ENCODE measurements at places on chromosomes 16 and 17.
A peak's percentile ranks its signal among the peaks of the same experiment; 100 is the strongest.

DNA sequence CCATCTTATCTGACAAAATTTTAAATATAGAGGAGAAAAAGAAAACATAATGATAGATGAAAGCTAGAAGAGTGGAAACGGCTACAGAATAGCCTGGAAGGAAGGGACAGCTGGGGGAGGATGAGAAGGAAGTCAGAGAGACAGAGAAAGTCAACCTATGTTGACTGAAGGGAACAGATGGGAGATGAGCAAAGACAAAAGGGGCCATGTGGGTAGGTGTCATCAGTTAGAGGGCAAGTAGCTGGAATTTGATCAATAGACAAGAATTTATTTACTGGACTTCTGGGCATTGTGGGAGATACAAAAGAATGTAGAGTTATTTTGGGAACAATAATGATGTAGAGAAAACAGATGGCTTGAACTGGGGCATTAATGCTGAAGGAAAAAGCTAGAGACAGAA, 194.4 kb downstream of the ANKFN1 start:
- DNase-seq = no peak

DNA sequence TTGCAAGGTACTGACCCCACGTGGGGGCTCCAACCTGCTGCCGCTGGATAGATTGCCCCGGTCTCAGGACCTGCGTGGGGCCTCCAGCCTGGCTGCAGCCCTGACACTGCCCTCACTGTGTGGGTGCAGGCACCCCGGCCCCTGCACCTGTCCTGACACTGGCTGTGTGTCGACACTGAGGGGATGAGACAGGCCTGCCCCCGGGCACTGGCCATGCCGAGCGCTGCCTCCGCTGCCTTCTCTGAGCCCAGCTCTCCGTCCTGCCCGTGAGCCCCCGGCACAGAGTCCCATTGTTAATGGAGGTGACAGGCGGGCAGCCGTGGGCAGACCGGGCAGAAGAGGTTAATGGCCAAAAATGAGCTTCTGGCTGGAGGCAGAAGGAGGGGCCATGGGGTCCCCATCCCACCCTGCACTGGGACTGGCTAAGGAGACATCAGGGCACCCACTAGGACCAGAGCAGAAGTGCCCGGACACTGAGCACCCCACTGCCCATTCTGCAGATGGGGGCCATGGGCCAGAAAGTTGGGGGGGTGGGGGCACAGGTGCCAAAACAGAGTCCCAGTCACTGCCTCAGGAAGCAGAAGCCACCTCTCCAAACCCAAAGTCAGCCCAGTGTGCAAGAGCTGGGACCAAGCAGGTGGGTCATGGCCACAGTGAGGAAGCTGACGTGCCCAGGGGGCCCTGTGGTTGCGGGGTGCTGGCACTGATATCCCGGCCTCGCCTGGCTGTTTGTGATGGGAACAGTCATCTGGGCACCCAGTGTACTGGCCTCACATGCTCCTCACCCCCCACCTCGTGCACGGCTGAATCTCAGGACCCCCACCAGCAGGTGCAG, 2.5 kb upstream of the PRR35 start:
- DNase-seq = no peak

GRCh38 chr17:34623856-34624766, 44.7 kb downstream of the TMEM132E start:
- DNase-seq = no peak

DNA sequence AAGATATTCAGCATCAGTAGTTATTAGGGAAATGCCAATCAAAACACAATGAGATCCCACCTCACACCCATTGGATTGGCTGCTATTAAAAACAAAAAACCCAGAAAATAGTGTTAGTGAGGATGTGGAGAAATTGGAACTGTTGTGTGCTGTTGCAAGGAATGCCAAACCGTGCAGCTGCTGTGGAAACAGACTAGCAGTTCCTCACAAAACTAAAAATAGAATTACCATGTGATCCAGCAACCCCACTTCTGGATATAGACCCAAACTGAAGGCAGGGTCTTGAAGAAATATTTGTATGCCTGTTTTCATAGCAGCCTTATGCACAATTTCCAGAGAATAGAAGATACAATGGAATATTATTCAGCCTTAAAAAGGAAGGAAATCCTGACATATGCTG, 46.0 kb downstream of the FOXK2 start:
- DNase-seq = no peak

DNA sequence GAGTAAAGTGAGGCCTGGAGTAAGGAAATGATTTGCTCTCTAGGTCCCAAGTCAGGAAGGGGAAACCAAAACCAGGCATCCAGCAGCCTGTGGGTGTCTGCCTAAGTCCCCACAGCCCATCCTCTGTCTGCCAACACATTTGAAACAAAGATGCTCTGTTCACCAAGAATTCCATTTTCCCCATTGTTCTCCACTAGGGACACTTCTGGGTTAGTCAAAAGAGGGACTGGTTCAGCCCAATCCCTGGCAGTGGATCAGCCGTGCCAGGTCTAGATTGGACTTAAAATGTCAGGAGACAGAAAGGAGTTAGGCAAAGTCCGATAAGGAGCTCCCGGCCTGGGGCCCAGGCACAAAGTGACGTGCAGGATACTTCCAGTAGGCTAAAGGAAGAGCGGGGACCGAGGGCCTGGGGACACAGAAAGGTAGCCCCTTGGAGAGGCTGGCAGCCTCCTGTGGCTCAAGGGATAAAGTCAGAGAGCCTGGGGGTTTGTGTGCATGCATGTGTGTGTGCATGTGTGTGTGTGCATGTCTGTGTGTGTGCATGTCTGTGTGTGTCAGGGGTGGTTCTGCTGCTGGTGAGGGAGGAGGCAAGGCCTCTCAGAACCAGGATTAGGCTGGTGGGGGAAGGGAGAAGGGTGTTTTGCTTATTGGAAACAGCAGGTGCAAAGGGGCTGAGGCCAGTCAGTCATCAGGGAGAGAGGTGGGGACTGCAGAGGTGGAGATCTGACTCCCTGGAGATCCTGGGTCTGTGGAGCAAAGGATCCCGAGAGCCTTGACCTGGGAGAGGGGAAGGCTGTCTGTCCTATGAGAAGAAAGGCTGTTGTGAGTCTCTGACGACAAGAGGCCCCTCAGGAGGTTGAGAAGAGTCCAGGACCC, 41.7 kb upstream of the IL34 start:
- no peak for DNase-seq

- DNase-seq = no peak
Measured at GRCh38 chr17:44807817-44808155, 22.3 kb downstream of the GJC1 start.

- DNase-seq = peak; percentile 90
Measured at GRCh38 chr16:27109666-27110523, 43.2 kb downstream of the C16orf82 start.

GRCh38 chr16:78045865-78046581, 23.7 kb downstream of the CLEC3A start:
- DNase-seq = peak; percentile 2

DNA sequence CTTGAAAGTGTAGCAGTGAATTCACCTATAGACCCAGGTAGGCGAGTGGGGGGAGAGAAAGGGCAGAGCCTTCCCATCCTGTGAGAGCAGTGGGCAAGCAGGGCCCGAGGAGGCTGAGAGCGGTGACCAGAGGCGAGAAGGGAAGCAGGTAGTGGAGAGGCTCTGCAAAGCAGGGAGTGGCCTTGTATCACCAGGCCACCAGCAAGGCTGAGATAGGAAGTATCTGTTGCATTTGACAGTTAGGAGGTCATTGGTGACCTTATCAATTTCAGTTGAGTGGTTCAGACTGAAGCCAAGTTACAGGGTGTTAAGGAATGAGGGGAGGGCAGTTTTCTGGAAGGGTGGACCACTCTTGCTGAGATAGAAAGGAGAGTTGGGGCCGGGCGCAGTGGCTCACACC, 10.7 kb upstream of the HSD3B7 start:
- no peak for DNase-seq

DNA sequence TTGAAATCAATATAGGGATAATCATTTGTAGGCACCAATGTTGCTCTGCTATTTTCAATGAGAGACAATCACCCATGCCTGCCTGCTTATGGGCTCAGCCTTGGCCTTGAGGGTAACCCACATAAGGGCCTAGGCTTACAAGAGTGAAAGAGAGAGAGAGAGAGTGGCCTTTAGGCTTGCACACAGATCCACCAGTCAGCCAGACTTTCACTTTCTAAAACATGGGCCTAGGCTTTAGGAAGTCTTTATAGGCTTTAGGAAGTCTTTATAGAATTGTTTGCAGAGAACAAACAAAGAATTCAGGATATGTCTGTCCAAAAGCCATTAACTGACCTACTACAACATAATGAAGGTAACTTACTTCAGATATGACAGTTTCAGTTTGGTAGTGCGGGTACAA, 3.4 kb downstream of the ABCA9 start:
- DNase-seq = no peak

DNA sequence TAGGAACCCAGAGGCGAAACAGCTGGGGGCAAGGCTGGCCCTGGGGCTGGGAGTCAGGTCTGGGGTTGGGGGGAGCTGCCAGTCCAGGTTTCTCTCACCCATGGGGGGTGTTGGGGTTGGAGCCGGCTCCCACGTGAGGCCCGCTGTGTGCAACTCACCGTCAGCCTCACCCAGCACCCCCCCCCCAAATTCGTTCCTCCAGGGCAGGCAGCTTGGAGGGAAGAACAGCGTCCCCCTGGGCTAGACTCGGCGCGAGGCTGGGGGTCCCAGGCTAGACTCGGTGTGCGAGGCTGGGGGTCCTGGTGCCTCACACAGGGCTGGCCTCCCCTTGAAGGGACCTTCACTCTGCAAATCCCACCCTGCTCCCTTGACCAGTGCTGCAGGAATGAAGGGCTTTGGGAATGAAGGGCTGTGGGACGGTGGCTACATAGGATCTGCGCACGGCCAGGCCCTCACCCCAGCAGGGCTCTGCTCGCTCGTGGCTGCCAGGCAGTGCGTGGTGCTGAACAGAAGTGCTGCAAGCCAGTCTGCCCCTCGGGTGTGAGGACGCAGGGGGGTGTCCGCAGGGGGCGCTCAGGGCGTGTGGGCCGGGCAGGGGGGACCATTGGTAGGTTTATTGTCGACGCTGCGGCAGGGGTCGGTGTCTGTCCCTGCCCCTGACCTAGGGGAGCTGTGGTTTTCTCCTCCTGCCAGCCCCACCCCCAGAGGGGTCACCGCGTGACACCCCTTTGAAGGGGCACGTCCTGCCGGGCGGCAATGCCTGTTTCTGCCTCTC, 74.7 kb downstream of the KLHDC4 start:
- no peak for DNase-seq

- no peak for DNase-seq
Measured at GRCh38 chr16:86087011-86087895, 188.3 kb downstream of the IRF8 start.

GRCh38 chr17:46995841-46996571, 17.0 kb upstream of the RPRML start:
- peak; percentile 28 for DNase-seq

GRCh38 chr16:24851700-24852099, 5.9 kb downstream of the SLC5A11 start:
- DNase-seq = peak; percentile 37

GRCh38 chr17:512926-513325, 160.3 kb upstream of the RPH3AL start:
- DNase-seq = peak; percentile 80

DNA sequence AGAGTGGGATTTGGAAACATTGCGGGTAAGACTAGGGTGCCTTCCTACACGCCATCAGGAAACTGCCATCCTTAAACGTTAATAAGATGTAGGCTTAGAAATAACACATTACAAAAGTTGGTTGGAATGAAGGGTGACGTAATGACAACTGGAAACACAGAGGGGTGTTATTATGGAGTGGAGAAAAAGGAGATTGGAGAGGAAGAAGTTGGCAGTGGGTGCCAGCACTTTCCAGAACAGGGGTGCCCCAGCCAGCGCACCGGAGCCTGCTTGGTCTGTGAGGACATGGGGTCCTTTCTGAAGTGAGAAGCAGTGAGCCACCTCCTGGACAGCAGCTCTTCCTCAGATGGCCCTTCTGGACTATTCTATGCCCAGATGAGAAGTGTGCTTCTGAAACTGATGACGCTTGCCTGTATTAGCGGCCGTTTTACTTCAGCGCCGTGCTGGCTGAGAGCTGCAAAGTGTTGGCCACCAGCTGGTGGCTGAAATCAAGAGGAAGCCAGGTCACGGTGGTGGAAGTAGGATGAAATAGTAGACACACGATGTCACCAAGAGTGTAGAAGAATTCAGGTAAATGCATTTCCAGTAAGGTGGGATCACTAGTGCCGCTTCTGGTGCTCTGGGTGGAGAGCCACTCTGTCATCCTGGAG, 244.8 kb downstream of the NTN1 start:
- DNase-seq = peak; percentile 24

DNA sequence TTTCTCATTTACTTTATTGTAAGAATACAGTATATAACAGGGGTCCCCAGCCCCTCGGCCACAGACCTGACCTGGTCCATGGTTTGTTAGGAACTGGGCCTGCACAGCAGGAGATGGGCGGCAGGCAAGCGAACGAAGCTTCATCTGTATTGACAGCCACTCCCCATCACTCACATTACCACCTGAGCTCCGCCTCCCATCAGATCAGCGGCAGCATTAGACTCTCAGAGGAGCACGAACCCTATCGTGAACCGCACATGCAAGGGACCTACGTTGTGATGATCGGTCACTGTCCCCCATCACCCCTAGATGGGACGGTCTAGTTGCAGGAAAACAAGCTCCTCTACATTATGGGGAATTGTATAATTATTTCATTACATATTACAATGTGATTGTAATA, 410.6 kb downstream of the SLC39A11 start:
- no peak for DNase-seq

GRCh38 chr17:66695098-66695497, 139.8 kb upstream of the CACNG5 start:
- no peak for DNase-seq

DNA sequence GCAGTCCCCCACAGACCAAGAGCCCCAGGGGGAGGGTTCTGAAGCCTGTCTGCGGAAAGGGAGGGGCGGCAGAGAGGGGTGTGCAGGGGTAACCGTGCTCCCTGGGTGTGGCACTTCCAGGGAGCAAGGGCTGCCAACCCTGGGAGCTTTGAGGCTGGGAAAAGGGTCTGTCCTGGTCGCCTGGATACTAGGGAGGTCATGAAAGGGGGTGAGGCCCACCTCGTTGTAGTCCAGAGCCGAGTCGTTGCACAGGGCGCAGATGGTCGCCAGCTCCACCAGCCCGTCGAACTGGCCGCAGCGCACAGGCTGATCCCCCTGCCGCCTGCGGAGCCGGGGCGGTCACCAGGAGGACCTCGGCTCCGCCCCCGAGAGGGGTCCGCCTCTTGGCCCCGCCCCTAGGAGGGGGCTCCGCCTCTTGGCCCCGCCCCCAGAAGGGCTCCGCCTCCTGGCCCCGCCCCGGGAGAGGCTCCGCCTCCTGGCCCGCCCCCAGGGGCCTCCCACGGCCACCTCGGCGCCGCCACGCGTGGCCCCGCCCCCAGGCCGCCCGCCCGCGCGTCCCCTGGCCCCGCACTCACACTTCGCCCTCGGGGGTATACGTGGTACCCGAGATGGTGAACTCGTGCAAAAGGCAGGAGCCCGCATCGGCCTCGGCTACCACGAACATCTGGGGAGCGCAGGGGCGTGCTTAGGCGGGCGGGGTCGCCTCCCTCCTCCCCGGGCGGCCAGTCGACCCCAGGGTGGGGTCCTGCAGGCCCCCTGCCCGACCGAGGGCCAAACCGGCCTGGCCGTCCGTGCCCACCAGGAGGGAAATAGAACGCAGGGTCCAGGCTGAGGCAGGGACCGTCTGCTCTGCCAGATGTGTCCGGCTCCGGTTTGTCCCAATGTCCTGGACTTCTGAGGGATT, 19.5 kb downstream of the ATP2A3 start:
- peak; percentile 85 for DNase-seq
